ENCODE measurements at places on chromosomes 13 and 19.

GRCh38 chr13:23655321-23655720 is 85.1 kb downstream of the TNFRSF19 start:
- H3K27ac ChIP-seq = no peak overlapping the region
- H3K4me3 ChIP-seq = no peak overlapping the region
- H3K27me3 ChIP-seq = peaks cover 9% of the 10 kb centered on the region
- no peaks in the 10 kb centered on the region for H3K36me3 ChIP-seq
- H3K4me1 ChIP-seq = peaks cover 5% of the 10 kb centered on the region

- H3K36me3 ChIP-seq = peaks cover 5% of the 10 kb centered on the region
- peaks cover 1% of the 10 kb centered on the region for H3K27me3 ChIP-seq
- H3K4me1 ChIP-seq = peaks cover 14% of the 10 kb centered on the region
- H3K27ac ChIP-seq = peak overlapping the region; percentile 81
- peak overlapping the region; percentile 70 for H3K4me3 ChIP-seq
- DNase-seq = no peak
These were observed 6.3 kb downstream of the REX1BD start for GRCh38 chr19:18594824-18595373.

DNA sequence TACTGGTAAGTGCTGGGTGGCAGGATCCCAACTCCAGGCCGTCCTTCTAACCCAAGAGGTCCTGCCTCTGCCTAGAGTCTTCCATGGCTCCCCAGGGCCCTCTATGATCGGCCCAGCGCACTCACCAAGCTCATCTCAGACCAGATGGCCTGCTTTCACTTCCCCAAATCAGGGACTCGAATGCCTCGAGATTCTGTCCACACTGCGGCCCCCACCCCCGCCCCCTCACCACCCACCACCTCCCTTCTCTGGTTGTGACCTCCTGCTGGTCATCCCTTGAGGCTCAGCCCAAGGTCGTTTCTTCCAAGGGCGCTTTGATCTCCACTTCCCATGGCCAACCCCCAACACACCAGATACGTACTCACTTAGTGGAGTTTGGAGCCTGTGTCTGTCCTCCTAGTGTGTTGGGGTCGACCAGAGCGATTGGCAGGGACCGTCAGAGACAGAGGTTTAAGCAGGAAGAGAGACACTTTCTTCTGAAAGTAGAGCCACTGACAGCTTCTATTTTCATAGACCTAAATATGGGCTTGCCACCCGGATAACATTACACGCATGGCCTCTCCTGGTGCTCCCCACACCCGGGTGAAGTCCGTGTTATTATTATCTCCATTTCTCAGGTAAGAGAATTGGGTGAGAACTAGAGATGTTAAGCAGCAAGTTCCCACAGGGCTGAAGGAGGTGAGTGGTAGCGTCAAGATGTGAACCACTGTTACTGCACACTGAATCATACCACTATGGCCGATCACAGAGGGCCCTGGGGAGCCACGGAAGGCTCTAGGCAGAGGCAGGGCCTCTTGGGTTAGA is at the start of gene FCER2:
FCER2 (minus strand) TSS at position 478 of the 804 bp plus-strand sequence. CDS start 2,371 bp downstream, outside the sequence.
- H3K27ac ChIP-seq = peak within 1 kb of the TSS; percentile 97
- peak; percentile 66 for DNase-seq

- no peak for DNase-seq
- no peak overlapping the region for H3K4me3 ChIP-seq
- H3K27me3 ChIP-seq = no peaks in the 10 kb centered on the region
- H3K36me3 ChIP-seq = no peaks in the 10 kb centered on the region
- H3K4me1 ChIP-seq = no peaks in the 10 kb centered on the region
These were observed 2009.5 kb upstream of the PCDH20 start for GRCh38 chr13:63425131-63425530.
